ENCODE measurements at places on chromosomes 1 and 21.

DNA sequence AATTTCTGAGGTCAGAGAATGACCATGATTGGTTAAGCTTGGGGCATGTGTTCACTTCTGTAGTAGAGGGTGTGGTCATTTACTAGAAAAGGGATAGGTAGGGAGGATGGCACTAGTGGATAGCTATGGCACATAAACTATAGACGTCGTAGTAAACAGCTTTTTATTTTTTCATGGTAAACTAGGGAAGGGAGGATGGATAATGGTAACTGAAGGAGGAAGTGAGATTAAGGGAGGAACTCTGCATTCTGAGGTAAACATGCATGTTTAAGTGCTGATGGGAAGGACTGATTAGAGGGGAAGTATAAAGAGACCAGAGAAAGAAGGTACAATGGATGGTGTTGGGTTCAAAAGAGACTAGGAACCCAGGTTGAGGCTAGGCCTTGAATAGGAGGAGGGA is 26.9 kb downstream of the PTGS2 start:
- DNase-seq: no peak

- DNase-seq: no peak
Observed at GRCh38 chr1:68330391-68330790, 98.1 kb upstream of the WLS start.

DNA sequence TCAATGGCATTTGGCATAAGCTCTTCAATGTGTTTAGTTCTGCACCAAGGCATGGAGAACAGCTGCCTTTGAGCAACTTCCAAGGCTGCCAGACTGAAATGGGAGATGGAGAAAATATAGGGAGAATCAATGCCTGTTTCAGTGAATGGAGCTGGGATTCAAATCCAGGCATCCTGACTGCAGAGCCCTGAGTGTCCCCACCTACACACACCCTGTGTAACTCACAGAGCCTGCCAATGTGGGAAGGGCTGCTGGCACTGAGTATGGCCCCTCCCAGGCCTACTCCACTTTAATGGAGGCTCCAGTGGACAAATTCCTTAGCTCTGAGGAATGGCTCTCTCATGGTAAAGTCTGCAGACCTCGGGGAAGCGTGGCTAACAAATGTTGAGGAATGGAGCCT is 145.6 kb upstream of the TNR start:
- DNase-seq: no peak

DNA sequence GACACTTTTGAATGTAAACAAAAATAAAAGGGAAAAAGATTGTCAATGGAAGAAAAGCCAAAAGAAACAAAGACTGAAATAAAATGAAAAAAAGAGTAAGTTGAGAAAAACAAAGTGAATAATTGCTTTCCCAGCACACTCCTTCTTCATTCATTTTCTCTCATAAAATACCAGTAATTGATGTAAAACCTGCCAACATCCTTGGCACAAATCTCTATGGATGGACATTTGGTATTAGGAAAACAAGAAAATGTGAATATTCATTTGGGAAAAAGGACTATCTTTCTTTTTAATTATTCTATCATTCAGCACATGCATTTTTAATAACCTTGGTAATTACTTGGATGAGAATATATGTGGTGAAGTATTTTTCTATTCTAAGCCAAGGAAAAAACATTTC is 204.4 kb upstream of the TNR start:
- no peak for DNase-seq

DNA sequence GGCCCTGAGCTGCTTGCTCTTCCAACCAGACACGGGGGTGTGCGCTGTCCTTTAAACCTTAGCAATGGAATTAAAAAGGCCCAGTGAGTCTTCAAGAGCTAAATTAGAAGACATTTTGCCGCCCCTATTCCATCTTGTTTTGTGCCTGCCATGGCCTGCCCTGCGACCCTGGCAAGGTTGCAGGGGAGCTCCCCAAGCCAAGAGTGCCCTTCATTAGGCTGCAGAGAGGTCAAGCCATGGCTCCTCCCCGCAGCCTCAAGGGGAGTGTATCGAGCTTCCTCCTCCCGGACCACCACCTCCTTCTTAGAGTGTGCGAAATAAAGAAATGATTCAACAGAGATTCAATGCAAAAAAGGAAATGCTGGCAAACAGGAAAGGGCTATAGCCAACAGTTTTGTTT is 256.2 kb downstream of the DYRK1A start:
- no peak for DNase-seq

GRCh38 chr1:60947367-60947766 is 135.0 kb upstream of the NFIA start:
- no peak for DNase-seq

DNA sequence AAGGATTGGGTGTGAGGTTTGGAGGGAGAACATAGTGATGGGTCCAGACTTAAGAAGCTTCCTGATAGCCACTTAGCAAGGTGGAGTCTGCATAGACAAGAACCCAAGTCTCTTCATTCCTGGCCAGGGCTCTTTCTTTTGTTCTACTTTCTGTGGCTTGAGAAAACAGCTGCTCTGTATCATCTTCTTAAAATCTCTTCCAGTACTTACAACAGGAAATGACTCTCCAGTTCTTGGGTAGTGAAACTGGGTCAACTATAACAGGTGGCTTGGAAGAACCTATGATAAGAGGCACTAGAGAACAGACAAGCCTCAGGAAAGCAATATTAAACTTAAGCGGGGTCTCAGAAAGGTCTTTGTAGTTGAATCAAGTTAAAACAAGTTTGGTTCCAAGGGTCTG is 148.1 kb upstream of the USP24 start:
- no peak for DNase-seq

GRCh38 chr1:41689558-41689981 is 205.1 kb upstream of the EDN2 start:
- DNase-seq: no peak

DNA sequence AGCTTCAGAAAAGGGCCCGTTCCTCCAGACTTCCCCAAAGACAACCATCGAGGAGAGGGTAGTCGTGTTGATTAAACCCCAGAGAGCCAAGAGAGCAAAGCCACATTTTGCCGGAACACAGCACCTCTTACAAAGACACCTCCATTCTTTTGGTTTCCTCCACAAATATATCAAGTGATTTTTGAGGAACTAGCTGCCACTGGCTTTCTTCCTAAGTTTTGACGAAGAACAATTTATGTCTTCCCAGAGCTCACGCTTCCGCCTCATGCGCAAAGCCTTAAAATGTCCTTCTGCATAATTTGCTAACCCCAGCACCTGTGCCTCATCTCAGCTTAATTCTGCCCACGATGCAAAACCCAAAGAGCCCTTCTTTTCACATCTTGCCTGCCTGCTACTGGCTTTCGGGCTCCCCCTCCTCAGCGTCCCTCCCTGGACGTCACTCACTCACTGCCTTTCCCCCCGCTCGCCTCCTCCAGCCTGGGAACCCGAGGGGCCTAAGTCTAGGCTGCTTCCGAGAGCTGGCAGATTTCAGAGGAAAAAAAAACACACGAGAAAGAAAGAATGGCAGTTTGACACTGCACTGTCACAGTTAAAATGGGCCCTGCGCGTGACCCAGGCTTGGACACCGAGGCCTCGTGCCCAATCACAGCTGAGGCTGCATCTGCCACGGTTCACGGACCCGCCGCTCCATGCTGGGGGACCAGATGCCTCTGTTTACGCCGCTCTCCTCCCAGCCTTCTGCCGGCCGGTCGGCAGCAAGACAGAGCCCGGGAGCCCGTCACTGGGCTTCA is 77.6 kb upstream of the IFNAR2 start:
- DNase-seq: no peak

DNA sequence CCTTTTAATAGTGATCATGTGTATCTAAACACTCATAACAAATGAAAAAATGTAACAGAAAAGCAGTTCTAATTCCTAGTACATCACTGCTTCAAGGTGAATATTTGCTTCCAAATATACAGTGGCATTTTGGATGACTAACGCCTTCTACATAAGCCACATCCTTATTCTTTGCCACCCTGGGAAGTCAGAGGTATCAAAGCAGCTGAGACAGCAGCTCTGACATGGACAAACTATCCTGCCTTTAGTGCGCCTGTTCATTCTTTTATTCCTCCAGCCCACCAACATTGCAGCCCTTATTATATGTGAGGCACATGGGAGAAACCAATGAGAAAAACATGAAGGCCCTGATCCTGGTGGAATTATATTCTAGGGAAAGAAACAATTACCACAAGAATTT is 183.0 kb downstream of the APP start:
- DNase-seq: no peak

GRCh38 chr1:174153085-174153824 is 6.1 kb upstream of the RABGAP1L start:
- no peak for DNase-seq

GRCh38 chr1:168234846-168235547 is 9.2 kb downstream of the SFT2D2 start:
- peak; percentile 60 for DNase-seq

- DNase-seq: no peak
Observed at GRCh38 chr1:204882479-204882878, 11.8 kb downstream of the NFASC start.

DNA sequence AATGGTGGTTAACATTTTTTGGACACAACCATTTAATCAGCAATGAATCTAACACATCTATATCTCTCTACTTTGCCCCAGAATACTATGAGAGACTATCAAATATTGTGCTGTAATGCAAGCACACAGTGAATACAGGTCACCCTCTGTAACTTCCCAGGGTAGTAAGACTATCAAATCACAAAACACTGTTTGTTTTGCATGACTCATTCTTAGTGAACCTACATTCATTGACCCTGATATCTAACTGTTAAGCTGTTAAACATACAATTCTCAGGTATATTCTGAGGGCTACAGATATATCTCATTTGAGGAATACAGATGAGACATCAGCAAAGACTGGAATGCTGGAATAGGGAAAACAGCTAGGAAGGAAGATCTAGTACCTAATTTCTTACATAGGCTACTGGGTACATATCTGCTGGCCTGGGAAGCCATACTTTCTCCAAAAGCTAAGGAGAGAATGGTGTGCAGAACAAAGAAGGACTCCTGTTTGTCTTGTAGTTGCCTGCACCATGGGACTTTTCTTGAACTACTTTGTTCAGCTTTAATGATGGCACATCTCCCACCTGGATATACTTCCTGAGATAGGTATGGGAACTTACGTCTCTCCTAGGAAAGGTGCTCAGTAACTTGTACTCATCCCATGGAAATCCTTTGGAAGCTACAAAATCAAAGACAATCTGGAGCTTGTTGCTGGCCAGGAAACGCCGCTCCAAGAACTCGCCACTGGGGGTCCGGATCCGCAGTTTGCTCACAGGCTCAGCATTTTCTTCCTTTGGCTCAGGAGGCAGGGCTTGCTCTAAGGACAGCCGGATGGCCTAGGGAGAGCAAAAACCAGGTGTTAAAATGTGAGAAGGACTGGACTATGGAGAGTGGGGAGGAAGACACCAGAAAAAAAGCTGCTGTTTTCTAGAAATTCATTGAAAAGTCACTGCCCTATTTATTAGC is 51.9 kb upstream of the DMRTA2 start:
- no peak for DNase-seq

GRCh38 chr1:161510477-161510876 is 5.2 kb downstream of the FCGR2A start:
- no peak for DNase-seq

DNA sequence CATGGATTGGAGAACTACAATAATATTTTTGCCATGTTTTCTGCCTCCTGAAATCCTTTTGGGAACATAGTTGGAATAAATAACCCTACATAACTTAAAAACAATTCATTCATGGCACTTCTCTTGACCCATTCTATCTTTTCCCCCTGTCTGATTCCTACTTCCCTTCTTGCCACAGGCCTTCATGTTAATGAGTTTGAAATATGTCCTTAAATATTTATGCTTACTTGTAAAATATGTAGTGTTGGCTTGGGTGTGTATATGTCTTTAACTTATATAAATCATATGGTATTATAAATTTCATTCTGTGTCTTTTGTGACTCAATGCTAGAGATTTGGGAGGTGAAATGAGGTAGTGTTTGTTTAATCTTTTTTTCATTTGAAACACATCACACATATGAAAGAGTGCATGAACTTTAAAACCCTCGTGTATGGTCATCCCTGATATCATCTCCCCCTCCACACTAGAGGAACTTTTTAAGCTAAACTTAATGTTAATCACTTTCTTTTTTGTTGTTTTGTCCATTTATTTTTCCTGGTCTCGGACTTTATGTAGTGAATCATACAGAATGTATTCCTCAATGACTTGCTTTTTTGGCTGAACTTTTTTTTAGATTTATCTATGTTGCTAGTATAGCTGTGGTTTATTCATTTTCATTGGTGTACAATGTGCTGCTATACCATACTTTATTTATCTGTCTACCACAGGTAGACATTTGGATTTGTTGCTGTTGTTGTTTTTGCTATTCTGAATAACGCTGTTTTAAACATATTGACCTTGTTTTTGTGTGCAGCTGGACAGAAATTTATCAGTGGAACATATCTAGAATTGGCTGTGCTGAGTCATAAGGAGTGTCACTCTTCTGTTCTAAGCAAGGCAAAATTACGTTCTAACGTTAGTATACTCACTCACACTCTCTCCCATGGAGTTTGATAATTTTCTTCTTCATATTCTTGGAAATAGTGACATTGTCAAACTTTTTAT is 441.6 kb downstream of the PLPP3 start:
- DNase-seq: no peak

DNA sequence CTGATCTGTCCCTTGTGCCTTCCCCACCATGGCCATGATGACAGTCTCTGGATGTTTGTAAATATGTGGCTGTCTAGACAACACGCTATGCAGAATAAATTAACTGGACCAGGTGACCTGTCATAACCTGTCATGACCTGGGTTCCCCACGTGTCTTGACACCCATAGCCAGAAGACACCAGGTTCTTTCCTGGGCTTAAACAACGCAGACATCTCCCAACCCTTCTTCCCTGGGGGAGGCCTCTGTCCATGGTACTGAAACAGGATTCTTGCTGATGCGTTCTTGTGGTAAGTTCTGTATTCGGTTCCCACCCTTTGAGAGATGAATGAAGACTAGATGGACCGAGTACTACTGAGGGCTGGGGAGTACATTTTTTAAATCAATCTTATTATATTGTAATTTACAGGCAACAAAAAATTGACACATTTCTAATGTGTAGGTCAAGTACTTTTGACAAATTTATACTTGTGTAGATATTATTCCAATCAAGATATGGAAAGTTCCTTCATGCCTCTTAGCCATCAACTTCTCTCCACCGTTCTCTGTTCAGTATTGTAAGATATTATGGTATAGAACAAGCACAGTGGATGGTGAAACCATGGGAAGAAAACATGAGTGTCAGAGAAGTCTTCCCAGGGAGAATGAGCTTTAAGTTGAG is 738.8 kb downstream of the PTPRU start:
- no peak for DNase-seq

GRCh38 chr21:34877485-34878128 is 171.5 kb downstream of the RUNX1 start:
- no peak for DNase-seq

GRCh38 chr1:24157918-24158481 is 15.1 kb upstream of the IL22RA1 start:
- no peak for DNase-seq

- no peak for DNase-seq
Observed at GRCh38 chr1:117372863-117373412, 5.7 kb downstream of the MAN1A2 start.
